ENCODE measurements at places on chromosomes 11 and 22.

DNA sequence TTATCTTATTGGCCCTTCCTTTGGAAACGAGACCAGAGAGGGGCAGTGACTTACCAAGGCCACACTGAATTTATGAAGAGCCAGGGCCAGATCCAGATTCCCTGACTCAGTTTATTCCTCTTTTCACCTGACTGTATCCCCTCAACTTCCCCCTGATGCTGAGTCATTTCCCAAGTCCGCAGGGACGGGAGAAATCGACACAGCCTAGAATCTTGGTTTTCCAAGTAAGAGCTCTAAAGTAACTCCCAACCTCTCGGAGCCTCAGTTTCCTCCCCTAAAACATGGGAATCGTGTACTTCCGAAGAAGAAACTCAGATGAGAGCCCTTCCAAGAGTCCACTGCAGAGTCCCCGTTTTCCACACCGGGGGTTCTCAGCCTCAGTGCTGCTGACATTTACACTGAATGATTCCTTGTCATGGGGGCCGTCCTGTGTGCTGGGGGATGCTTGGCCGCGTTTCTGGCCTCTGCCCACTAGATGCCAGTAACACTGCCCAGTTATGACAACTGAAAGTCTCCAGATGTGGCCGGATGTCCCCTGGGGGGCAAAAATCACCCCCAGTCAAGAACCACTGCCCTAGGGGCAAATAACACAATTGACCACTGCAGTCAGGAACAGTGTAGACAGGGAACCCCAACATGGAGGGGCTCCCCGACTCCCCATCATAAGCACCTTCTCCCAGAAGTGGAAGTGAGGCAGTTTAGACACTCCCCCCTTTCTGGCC, 11.2 kb downstream of the MPST start:
- no peak for DNase-seq

DNA sequence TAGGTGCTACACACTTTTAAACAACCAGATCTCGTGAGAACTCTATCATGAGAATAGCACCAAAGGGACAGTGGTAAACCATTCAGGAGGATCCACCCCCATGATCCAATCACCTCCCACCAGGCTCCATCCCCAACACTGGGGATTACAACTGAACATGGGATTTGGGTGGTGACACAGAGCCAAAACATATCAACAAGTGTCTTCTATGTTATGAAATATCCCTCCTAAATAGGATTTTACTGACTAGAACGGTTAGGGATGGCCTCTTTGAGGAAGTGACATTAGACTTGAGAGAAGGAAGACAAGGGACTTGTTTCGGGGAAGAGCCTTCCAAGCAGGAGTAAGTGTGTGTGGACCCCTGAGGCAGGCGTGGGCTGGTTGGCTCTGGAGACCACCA, 11.9 kb upstream of the MRPL11 start:
- DNase-seq, result no peak

DNA sequence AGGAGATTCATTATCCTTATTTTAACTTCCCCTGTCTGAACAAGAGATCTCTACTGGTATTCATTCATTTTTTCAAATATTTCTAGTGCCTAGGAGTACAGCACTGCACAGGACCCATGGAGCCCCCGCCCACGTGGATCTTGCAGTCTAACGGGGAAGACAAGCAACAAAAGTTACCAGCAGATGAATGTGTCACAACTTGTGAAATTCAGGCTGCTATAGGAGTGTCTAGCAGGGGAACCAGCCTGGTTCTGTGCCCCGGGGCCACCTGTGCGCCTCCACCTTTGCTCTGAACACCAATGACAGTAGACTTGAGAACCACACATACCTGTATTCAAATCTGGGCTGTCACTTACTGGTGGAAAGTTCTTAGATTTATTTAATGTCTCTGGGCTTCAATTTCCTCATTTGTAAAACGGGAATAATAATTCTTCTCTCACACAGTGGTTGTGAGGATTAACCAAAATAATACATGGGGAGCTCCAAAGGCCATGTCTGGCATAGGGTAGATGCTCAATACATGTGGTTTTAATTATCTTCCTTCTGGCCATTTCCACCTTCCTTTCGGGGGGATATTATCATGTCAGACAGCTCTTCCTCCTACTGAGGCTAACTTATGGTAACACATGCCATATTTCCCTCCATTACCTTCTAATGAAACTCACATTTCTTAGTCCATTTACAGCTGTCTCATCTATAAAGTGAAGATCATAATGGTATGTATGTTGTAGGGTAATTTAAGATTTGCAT, 17.8 kb downstream of the POU2AF1 start:
- no peak for DNase-seq

DNA sequence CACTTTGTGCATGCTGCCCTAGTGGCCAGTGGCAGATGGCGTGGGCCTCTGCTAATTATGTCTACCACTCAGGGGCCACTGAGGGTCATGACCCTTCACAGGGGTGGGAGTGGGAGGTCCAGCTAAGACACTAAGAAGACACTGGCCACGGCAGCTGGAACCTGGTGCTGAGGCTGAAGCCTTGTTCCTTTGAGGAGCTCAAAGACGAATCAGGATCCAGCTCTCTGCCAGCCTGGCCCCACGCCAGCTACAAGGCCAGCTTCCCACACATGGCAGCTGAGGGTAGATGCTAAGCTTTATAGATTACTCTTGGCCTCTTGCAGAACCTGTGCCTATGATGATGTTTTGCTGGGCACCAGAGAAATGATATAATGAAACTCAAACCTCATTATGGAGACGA, 226.3 kb downstream of the DSCAML1 start:
- DNase-seq, result no peak

DNA sequence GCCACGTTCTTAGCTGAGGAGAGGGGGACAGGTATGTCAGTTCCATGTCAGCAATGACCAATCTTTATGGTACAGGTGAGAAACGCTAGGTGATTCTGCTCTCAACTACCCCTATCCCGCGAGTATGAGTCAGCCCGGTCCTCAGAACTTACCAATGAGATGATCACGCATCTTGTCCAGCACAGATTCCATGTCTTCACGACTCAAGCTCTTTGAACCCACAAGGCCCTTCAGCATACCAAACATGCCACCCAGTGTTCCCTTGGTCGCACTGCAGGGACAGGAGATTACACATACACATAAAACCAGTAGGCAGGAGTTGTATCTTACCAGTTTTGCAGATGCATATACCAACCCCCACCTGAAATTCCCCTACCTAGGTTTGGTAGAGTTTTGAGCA, 2.9 kb downstream of the SRPRA start:
- no peak for DNase-seq

Data from activated naive CD4-positive, alpha-beta T cell treated with anti-CD3 and anti-CD28 coated beads, Interleukin-2, amount 50 U/mL, for 16 hours (primary cell).